Psoas muscle (tissue), 8 donors: ENCODE measurements at places on chromosomes 13 and 19. TPM values are rescaled to one million over a fixed set of nuclear protein-coding genes. Genes with fewer than 3 reads are reported as not detected.

- H3K4me1 ChIP-seq = no peaks in the 10 kb centered on the region
- no peaks in the 10 kb centered on the region for H3K36me3 ChIP-seq
- no peak overlapping the region for H3K27ac ChIP-seq
These were observed 2539.0 kb upstream of the PCDH20 start for GRCh38 chr13:63954683-63955082.

The LIM2 gene
- not detected for total RNA-seq

The SIGLEC5 gene
- total RNA-seq = 0.65 TPM

DNA sequence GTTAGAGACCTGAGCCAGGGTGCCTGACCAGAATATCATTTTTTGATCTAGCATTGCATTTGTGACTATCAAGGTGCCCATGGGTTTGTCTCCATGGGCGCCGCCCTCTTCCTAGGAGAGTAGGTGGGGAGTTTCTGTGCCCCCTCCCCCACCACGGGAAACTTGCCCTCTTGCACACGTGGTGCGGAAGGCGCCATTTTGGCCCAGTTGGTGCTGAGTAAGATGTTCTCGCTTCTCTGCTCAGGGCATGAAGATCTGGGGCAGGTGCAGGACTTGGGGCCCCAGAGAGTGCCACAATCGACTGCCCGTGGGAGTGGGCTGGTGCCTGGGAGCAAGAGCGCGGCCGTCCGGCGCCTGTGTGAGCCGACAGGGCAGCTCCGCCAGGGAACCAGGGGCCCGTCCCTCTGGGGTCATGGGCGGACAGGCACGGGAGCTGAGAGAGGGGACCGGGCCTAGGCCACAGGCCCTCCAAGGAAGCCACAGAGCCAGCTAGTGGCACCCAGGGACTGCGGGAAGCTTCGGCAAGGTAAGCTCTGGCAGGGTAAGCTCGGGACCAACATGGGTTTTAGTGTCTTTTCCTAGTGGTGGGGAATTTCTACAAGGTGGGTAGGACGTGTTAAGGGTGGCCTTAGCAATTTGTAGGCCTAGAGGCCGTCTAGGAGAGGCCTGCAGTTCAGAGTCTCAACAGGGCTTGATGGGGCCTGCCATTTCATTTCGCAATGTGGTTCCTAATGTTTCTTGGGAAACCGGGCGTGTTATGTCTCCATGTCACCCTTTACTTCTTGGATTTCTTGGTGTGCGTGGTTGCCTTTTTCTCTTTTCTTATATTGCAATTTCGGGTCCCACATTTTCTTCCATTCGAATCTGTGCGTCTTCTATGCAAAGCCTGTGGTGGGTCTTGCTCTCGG is 14.5 kb downstream of the SACS start:
- no peaks in the 10 kb centered on the region for H3K27me3 ChIP-seq
- no peak for DNase-seq
- no peaks in the 10 kb centered on the region for H3K4me1 ChIP-seq
- H3K4me3 ChIP-seq = no peak overlapping the region

The ANGPTL8 gene
- 0.49 TPM for total RNA-seq

DNA sequence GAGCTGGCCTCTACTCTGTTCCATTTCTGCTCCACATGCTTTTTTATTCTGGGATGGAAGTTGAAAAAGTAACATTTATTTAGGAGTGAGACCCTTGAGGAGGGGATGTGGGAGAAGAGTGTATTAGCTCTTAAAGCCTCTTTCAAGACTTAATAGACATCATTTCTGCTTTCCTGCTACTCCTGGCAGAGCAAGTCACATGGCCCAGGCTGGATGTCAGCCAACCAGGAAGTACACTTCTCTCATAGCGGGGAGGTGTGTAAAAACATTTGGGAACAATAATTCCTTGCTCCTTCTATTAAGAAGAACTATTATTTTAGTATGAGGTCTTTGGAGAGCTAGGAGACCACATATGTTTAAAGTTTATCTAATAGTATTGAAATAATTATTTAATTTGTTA is 40.6 kb upstream of the FAM216B start:
- H3K27ac ChIP-seq = no peak overlapping the region
- no peak overlapping the region for H3K4me3 ChIP-seq
- no peaks in the 10 kb centered on the region for H3K4me1 ChIP-seq

The NLRP7 gene
- total RNA-seq = not detected
